ENCODE measurements at places on chromosomes 6 and 20.

DNA sequence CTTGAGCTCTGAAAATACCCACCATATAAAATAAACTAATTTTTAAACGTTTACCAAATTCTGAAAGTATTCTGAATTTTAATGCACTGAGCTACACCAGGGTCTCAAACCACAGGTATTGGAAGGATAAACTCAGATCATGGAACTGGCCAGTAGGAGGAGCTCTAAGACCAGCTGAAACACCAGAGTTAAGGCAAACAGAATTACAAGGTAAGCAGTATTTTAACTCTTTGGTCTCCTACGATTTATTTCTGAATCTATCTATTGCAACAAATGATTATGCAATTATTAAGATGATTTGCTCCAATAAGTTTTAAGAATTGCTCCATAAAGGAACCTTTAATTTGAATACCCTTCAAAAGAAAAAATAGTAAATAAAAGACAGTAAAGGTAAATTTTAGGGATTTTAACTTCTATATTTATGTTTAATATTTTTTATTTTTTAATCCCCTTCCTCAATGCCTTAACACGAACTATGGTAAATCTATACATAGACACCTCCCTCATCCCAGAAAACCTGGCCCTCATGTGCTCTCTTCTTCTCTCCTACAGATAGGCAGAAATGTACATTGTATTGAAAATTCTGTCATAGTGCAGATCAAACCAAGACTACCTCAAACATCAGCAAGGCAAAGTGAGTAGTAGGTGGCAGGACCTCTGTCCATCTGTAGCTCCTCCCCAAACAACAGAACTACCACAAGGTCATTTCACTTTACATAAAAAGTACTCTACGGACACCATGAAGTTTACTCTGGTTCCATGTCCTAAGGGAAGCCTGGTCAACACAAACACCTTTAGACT is 58.4 kb downstream of the SMLR1 start:
- peak; percentile 64 for DNase-seq

DNA sequence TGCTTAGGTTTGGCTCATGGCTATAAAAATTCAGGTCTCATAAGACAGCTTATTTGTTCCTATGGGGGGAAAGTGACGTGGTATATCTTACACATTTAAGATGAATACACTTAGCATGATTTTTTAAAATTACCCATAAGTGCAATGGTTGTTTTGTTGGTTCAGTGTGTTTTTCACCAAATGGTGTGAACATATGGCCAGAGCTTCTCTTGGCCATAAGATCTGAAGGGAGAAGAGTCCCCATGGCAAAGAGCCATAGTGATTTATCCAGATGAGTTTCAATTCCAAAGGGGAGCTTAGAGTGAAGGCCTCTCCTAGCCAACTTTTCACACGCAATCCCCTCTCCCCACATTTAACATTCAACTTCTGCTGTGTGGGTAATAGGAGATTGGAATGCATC is 107.6 kb downstream of the TMEM242 start:
- DNase-seq: no peak

DNA sequence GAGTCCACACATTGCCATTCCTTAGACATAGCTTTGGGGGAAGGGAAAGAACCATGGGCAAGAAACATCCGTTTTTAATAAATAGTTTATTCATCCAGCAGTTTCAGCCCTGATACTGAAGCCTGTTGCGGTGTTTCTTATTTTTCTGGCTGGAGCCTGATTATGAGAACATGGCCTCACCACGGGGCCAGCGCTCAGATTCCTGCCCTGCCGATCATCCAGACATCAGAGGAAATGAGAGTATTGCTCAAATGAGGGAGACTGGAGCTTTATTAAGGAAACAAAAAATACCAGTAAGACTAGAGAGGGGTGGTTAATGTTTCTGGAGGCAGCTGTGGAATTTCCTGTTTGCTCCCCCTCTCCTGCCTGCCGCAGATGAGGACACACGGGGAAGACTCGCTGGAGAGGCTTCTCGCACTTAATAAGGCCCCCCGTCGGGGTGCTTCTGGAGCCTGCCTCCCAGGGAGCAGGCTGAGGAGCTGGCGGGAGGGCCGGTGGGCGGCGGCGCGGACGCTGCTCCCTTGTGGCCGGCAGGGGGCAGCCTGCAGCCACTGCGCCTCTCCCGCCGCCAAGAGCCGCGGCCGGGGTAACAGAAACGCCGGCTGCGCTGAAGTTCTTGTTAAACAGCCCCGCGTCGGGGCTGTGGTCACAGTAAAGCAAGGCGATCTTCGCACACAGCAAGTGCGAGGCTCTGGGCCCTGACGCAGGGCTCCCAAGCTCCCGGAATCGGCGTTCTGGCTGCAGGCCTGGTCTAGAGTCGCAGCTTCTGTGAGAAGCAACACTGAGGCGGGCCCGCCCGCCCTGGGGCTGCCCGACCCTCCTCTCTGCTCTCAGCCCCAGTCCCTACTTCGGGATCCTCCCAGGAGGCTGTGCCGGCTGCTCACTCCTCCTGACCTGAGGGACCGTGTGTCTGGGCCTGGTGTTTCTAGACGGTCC is 17.5 kb downstream of the LEMD2 start:
- DNase-seq: peak; percentile 33

- no peak for DNase-seq
Measured at GRCh38 chr6:31626952-31627351, 6.4 kb downstream of the PRRC2A start.

- no peak for DNase-seq
Measured at GRCh38 chr6:12595161-12595811, 121.3 kb upstream of the PHACTR1 start.

- no peak for DNase-seq
Measured at GRCh38 chr20:44785768-44786167, 24.6 kb downstream of the RIMS4 start.

GRCh38 chr6:11214084-11214833 is 18.2 kb downstream of the NEDD9 start:
- DNase-seq: no peak

DNA sequence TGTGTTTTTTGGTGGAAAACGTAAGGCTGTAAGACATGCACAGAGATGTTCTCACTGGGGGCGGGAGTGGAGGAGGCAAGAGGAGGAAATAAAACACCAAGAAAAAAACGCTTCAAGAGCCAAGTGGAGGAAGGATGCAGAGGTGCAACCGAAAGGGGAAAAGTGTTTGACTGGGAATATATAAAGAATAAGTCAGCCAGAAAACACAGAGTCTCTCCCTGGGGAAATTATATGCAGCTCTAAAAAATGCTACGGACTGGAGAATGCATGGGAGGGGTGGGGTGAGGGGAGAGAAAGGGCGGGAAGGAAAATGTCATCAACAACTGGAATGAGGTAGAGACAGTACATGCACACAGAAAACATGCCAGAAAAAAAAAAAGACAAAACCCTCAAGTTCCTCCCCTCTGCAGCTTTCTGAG is 133.5 kb downstream of the SCML4 start:
- DNase-seq: no peak

GRCh38 chr20:54017846-54018245 is 52.5 kb downstream of the BCAS1 start:
- no peak for DNase-seq

GRCh38 chr6:141464490-141464889 is 668.2 kb upstream of the GJE1 start:
- peak; percentile 80 for DNase-seq

DNA sequence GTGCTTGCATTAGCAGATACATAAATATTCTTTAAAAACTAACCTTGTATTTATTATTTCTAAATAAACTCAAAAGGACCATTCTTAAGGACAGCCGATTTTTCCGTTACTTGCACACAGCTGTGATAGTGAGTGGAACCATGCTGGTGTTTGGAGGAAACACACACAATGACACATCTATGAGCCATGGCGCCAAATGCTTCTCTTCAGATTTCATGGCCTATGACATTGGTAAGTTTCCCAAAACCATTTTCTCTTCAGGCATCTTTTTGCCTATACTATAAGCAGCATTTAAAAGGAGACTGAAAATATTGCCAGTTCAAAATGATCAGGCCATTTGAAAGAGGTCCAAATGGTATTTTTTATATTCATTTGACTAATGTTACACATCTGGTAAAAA is 92.3 kb downstream of the ATRN start:
- DNase-seq: no peak

DNA sequence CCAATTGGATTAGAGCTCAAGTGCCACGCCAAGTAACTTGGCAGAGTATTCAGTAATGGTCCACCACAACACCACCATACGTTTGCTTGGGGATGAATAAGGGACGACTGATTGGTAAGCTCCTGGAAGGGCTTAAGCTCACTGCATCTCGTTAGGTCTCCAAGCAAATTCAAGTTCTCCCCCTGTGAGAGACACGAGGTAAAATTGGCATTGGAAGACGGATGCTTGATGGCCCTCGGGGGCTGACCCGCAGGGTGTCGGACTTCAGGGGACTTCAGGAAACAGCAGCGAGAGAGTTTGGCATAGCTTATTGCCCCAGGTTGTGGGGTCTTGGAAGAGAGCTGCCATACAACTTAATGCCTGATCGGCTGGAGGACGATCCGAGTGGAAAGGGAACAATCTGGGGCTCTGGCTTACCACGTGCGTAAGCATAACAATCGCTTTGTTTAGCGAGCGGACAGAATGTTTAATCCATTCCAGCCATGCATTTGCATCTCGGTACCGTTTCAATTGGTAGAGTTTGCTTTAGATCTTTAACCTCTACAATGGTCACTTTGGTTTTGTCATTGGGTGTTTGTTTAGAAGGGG is 4.8 kb upstream of the ZNFX1 start:
- no peak for DNase-seq

DNA sequence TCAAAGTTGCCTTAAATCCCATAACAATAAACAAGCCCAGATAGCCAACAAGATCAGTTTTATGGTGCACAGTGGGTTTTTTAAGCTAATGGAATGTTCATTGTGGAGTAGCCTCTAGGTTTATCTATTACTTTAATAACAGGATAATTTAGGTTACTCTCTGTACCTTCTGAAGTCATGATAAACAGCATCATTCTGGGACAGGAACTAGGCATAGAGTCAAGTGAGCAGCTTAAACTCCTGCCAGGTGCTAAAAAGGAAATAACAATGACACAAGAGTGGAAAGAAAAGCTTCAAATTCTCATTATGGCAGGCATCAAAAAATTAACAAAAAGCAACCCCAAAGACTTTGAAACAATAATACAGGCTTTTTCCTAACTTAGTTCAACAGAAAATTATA is 228.8 kb downstream of the HACE1 start:
- no peak for DNase-seq

DNA sequence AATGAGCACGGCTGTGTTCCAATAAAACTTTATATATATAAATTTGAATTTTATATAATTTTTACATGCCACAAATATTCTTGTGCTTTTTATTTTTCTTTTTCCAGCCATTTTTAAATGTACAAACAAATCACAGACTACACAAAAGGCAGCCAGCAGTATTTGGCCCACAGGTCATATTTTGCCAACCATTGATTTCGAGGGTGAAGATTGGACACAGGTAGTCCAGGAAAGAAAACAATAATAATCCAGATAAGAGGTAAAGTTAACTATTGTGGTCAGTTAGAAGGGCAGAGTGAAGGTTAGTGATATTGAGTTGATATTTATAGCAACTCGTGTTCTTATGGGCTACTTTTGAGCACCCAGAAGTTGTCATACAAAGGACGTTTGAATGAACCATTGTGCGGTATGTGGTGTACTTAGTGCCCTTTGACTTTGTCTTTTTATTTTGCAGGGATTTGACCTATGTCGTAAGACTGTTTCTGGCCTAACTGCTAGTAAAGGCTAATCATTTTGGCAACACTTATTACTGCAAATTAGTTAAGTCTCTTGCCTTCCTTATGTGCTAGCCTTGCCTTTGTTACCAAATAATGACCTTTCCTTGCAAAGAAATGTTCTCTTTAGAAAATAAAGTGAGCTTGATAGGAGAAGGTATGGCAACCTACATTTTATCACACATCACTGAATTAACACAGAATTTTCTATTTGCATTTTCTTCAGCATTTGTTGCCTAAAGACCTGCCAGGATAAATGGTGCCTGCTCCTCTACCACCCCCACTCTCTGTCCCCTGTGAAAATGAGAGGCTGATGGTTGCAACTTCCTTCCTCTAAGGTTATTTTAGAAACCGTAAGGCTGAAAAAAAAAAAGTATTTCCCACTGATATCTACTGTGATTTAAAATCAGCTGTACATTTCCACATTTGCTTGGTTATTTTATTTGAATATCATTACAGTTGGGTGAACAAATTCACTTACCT is 493.9 kb upstream of the SOX4 start:
- no peak for DNase-seq

- no peak for DNase-seq
Measured at GRCh38 chr6:109241199-109241598, 141.1 kb downstream of the CD164 start.

DNA sequence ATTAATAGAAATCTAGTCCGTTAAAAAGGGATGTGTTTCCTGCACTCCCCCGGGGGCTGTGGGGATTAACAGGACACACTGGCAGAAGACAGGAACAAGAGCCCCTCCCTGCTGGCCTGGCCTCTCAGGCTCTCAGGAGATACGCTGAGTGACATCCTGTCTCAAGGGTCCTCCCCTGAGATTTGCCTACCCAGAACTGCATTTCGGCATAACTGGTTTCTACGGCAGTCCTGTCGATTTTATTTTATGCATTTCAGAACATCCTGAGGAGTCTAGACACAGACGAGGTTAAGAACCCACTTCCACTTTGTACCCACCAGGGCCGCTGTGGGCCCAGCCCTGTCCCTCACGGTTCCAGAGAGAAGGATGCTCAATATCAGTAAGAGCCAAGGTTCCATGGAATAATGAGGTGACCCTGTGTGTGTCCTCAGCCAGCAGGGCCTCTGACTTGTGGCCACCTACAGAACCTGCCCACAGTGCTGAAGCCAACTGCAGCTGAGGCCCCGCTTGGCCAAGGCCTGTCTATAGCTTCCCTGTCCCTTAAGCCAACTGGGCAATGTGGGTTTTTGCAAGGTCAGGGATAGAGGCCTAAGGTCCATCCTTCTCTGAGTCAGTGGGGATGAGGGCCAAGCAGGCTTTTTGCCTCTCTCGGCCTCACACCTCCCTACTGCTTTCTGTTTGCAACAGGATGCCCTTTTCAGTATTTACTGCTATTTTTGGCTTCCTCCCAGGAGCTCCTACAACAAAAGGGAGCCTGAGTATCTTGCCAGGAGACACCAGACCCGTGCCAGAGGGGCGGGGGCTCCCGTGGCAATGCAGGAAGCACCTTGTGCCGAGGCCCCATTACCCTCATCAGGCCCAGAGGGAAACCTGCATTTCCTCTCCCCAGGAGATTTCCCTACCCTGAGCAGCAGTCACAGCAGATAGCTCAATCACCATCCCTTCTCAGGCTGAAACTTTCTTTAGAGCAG is 14.7 kb downstream of the UQCC2 start:
- peak; percentile 74 for DNase-seq

DNA sequence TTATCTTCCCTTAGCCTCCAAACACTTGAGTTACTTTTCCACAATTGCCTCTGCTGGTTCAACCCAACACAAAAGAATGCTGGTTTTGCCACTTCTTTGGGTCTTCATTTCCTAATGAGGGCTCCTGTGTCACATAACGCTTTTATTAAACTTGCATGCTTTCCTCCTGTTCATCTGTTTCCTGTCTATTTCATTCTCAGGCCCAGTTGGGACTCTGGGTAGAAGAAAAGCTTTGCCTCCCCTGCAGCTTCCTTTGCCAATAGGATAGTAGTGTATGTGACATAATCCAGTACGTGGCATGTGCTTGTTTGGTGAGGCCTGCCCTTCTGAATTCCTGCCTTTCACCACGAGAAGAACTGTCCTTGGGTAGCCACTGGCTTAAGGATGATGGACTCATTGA is 529.3 kb upstream of the AGPAT4 start:
- DNase-seq: no peak

- no peak for DNase-seq
Measured at GRCh38 chr20:60540591-60540990, 582.4 kb downstream of the CDH26 start.

All from NCI-H460 (cell line).